ENCODE measurements at places on chromosomes 5 and 9.

DNA sequence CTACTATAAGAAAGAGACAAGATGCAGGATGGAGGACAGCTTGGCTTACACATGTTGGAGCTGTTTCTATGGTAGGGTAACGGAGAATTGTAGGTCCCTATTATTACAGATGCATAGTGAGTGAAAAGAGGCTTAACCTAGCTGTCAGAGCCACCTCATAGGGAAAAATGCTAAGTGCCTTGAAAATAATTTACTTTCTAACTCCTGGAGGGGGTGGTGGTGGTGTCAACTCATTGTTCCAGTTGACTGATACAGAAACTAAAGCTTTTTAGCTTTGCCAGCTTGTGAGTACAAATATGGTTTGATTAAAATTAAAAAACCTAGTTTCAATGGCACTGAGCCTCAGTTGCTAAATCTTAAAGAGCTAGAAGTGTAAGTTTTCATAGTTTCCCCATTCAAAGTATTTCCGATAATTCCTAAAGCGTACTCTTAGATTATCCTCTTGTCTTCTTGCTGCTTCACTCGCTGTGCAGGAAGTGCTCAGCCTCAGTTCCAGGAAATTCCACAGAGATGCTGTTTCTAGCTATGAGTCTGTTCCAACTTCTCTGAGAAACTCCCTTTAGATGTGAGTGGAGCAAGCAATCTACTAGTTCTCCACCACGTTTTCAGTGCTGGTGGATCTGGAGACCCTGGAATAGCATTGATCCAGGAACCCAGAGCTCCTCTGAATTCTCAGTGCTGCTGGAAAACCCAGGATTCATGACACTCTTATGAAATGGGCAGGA lies 265.2 kb downstream of the DMAC1 start:
- DNase-seq: no peak

- no peak for DNase-seq
Measured at GRCh38 chr5:40552981-40553380, 126.7 kb upstream of the PTGER4 start.

GRCh38 chr5:159504106-159504856 lies 174.0 kb upstream of the IL12B start:
- DNase-seq: no peak

DNA sequence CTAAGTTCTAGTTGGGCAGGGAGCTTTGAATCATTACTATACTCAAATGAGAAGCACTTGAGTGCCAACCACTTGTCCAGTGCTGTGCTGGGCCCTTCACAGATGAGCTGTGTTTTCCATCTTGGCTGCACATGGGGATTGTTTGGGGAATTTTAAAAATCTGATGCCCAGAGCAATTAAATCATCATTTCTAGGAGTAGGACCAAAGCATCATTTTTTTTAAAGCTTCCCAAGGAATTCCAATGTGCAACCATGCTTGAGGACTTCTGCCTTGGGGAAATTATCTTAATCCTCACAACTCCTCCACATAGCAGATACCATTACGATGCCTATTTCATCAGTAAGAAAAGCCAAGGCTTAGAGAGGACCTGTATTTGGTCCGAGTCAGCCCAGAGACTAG lies 131.4 kb downstream of the TMEM174 start:
- no peak for DNase-seq

DNA sequence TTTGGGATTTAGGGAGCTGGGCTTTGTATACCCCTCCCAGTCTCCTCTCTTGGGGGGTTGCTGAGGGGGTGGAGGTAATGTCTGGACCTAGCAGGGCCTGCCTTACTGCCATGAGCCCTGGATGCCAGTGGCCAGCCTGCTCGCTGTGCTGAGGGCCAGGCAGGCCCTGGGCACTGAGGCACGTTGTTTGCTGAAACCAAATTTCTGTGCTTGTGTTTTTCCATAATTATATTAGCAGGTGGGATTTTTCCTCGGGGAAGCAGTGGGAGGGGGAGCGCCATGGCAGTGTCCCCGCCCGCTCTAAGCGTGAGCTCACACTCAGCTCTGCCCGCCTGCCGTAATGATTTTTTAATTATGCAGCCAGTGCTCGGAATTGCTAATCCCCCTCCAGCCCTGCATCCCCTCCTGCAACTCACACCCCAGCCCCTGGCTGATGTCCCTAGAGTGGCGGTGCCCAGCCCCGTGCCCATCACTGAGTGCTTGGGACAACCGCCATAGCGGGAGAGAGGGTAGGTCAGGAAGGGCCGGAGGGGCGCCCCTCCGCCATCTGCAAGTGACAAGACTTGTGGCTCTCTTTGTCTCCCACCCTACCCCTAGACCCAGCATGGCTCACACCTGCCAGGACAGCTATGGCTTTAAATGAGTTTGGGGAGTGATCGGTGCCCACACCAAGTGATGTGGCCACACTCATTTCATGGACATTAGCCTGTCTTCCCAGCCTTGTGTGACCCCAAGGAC lies 20.9 kb downstream of the CXXC5 start:
- no peak for DNase-seq

DNA sequence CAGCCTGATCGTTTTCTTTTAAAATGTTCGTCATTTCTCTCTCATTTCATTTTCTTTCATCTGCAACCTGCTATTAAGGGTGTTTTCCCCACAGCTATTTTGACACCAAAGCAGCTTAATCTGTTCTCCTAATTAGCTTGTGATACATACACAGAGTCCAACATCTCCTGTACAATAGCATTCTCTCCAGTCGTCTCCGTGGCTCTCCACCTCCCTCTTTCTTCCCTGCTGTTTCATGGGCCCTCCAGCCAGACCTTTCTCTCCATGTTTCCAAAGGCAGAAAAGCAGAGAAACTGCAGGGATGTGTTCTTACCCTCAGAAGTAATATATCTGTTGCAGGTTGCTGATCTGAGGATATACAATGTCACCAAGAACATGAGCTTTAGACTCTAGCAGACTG lies 88.8 kb upstream of the SPOCK1 start:
- no peak for DNase-seq

GRCh38 chr9:79610019-79610631 lies 38.4 kb downstream of the TLE4 start:
- DNase-seq: no peak
